ENCODE measurements at places on chromosomes 16 and 17.

GRCh38 chr17:9023392-9024218, 2.3 kb downstream of the NTN1 start:
- no peak for DNase-seq

GRCh38 chr17:65727246-65727645, 165.8 kb upstream of the AXIN2 start:
- no peak for DNase-seq

DNA sequence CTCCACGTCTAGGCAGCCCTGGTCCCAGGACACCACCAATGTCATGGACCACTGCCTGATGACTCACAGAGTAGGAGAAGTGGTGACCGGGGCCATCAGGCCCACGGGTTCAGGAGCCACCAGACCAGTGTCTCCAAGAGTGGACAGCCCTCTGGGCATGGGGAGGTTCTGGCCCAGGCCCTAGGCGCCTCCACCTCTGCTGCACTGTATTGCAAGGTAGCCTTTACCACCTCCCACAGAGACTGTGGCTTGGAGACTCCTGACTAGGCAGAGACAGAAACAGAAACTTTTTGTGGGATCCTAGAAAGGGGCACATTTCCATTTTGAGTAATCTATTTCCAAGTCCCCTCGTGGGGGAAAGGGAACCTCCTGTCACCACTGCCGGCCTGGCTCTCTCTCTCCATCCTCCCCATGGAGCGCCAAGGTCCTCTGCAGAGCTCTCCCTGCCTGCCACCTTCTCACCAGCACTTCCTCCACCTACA, 2.9 kb downstream of the CDIP1 start:
- no peak for DNase-seq

GRCh38 chr17:53941231-53941630, 118.5 kb downstream of the KIF2B start:
- no peak for DNase-seq

GRCh38 chr16:50288026-50288425, 21.7 kb downstream of the ADCY7 start:
- DNase-seq, result no peak

DNA sequence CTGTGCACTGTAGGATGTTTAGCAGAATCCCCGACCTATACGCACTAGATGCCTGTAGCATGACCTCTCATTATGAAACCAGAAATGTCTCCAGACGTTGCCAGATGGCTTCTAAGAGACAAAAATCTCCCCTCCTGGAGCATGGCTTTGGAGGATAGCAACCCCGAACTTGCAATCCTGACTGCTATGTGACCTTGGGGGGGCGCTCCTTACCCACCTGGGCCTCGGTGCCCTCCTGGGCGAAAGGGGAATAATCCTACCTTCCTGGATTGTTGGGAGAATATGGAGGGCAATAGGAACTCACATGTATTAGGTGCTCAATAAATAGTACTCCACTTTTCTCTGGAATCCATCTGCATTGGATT, 8.1 kb downstream of the MRM1 start:
- DNase-seq, result no peak
